ENCODE measurements at places on chromosomes 11 and 22.

DNA sequence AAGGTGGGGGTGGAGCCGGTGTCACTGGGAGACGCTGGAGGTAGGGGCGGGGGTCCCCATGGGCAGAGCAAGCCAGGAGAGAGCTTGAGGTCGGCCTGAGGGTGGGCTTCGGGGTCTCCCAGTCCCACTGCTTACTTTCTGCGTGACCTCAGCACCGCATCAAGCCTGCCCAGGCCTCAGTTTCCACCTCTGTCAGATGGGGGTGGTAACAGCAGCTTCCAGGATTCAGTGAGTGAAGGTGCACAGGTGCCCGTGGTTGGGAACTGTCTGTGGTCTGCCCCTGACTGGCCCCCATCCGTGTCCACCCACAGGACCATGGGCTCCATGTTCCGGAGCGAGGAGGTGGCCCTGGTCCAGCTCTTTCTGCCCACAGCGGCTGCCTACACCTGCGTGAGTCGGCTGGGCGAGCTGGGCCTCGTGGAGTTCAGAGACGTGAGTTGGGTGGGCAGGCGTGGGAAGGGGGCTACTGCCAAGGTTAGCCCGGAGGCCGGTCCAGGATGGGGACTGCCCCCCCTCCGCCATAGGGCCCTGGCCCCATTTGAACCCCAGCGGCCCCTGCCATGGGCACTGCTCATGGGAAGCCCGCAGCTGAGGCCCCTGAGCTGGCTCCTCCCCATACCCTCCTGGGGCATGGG lies 2.2 kb downstream of the TCIRG1 start:
- DNase-seq, result no peak

- DNase-seq, result peak; percentile 36
These were observed 740 bp downstream of the EML3 start for GRCh38 chr11:62611705-62612365.

- no peak for DNase-seq
These were observed 106.2 kb downstream of the ABTB2 start for GRCh38 chr11:34251589-34251980.

GRCh38 chr11:81647374-81647773 lies 1086.3 kb downstream of the FAM181B start:
- DNase-seq, result no peak

DNA sequence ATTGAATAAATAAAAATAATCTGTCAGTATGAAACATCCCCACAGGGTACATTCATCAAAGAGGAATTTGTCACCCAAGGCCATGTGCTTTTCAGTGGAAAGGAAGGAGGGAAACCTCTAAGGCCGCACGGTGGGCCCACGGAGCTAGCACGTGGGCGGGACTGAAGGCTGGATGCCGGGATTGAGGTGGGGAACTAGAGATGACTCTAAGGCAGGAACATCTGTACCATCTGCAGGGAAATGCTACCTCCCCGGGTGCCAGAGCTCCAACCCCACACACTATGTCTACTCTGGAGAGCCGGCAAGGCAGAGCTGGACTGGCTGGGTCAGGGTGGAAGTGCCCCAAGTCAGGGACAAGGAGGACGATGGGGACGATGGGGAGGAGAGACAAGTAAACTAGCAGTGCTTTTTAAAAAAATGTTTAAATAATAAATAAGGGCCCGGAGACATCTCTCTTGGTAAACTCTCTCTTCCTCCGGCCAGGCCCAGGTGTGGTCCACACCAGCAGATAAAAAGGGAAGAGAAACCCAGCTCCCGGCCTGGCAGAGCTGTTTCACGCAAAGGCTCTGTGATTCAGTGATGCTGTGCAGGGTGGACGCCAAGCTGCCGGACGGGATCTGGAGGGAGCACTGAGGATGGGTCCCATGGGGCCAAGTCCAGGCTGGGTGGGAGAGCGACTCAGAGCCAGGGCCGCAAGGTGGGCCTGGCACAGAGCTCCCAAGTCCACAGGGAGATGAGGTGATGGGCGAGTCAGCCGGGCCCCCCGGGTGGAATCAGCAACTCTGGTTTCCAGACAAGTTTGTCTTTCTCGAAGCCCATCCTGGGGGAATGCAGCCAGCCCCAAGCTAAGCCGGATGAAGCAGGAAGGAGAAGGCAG lies 5.8 kb downstream of the LIF start:
- no peak for DNase-seq

GRCh38 chr11:123159183-123159857 lies 35.7 kb downstream of the CLMP start:
- DNase-seq, result no peak
